ENCODE measurements at places on chromosomes 2 and 18.

DNA sequence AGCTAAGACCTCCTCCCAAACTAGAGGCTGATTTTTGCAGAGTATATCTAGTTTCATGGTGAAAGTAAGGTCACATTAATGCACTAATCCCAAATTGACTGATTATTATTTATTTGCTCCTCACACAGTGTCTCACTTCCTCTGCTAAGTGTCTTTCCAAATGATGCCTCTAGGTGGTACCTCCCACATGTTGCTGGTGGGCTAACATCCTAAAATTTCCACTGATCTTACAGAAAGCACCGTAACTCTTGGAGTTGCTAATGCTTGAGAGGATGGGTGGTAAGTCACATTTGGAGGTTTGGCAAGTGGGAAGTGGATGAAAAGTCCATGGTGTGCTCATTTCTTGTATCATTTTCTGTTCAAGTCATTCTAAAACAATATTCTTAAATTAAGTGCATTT lies 428.7 kb upstream of the GYPC start:
- peak; percentile 1 for DNase-seq

- no peak for DNase-seq
These were observed 12.6 kb upstream of the SLC9A4 start for GRCh38 chr2:102460467-102460866.

DNA sequence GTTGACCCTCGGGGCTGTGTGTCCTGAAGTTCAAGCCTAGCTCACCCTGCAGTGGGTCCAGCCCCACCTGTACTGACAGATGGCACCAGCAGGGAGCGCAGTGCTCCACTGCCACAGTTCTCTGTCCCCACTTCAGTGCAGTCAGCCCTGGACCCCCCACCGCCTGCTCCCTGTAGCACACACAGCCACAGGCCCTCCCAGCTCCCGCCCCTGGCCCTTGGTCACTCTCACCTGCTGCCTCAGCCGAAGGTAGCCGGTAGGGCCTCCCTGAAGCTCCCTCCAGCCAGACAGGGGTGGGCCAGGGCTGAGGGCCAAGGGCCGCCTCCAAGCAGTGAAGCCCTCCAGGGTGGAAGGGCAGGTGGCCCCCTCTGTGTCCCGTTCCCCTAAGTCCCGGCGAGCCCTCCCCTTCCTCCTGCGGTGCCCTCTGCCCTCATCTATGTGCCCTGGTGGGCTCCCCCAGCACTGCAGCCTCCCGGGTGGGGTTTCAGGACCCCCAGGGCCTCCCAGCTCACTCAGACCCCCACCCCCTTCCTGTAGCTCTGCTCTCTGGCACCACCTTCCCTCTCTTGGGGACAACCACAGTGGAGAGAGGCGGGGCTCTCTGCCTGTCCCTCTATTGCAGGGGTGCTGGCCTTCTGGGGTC lies 10.8 kb upstream of the ALPP start:
- no peak for DNase-seq

GRCh38 chr2:216687646-216688045 lies 7.7 kb downstream of the IGFBP5 start:
- no peak for DNase-seq

- no peak for DNase-seq
These were observed 522.6 kb downstream of the TDRD15 start for GRCh38 chr2:21646345-21646744.

DNA sequence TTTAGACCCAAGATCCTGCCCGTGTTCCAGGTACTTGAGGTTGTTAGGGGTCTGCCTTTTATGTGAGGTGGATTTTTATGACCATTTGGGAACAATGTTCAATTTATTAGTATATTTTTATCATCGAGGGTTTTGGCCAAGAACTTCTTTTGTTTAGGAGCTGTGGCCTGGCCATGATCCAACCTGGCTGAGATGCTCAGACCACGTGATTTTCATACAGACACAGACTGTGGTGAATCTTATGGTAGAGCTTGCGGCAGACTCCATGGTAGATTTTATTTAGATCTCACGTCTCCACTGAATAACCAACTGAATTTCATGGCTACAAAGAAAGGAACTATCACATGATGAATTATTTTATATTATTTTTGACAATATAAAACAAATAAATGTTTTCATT lies 405.5 kb upstream of the VWC2L start:
- DNase-seq, result peak; percentile 26

DNA sequence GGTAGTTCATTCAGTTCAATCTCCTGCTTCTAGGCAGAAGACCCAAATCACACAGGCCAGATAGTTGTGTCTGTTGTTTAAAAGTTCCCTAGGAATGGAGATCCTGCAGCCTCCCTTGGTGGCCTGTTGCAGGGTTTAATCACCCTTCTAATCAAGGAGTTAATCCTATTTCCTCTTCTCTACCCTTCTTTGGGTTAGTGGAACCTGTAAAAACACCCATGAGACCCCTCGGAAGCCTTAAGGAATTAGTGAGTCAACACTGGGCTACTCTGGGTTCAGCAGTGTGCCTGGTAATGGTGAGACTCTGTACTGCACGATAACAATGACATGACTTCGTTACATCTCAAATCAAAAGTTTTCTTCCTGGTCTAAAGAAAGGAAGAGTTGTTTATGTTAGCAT lies 217.6 kb upstream of the NRP2 start:
- DNase-seq, result no peak

DNA sequence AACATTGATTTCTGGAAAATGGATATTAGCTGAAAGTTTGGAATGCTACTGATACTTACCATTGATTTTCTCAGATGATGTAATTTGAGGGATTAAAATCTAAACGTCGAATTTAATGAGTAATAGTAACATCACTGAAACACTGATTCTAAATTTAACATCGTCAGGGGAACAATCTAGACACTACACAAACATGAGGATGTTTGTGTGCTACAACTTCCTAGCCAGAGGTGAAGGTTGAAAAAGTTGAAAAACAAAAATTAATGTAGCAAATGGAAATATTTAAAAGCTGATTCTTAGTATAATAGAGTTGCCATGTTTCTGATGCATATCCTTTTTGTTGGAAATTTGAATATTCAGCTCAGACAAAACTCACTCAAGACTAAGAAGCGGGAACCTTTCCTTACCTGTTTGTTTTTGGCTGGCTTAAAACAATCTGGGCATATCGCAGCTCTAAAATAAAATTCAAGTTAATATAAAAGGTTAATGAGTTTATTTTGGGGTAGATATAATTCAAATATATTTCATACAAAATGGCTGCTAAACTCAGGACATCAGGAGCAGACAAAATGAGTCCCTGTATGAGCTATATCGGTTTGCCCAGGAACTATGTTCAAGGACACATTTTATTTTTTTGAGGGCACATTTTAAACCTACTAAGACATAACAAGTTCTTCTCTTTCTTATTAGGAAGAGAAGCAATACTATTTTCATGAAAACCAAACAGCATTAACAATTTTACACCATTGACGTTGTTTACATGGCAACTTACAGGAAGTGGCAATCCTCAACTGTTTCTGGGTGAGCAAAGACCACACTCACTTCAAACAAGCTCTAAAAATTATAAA lies 52.6 kb upstream of the PEX13 start:
- no peak for DNase-seq

DNA sequence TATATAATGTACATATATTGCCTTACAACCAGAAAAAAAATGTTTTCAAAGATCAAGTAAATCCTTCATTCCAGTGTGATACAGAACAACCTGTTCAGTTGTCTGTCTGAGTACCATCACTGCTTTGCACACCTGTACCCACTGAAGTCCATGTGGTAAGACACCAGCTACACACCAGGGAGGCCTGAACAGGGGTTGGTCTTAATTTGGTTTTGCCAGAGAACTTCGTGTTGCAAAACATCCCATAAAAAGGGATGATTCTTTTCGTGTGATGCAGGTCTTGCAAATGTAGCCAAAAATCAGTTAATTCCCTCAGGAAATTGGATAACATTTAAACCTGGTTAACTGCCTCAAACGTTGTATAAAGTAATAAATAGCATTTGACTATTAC lies 73.7 kb upstream of the SLC1A4 start:
- DNase-seq, result no peak
